ENCODE measurements at places on chromosomes 2 and 18.

- no peak for DNase-seq
Observed at GRCh38 chr2:239306274-239307220, 94.3 kb downstream of the HDAC4 start.

- DNase-seq: no peak
Observed at GRCh38 chr2:223247136-223247535, 195.1 kb downstream of the KCNE4 start.

DNA sequence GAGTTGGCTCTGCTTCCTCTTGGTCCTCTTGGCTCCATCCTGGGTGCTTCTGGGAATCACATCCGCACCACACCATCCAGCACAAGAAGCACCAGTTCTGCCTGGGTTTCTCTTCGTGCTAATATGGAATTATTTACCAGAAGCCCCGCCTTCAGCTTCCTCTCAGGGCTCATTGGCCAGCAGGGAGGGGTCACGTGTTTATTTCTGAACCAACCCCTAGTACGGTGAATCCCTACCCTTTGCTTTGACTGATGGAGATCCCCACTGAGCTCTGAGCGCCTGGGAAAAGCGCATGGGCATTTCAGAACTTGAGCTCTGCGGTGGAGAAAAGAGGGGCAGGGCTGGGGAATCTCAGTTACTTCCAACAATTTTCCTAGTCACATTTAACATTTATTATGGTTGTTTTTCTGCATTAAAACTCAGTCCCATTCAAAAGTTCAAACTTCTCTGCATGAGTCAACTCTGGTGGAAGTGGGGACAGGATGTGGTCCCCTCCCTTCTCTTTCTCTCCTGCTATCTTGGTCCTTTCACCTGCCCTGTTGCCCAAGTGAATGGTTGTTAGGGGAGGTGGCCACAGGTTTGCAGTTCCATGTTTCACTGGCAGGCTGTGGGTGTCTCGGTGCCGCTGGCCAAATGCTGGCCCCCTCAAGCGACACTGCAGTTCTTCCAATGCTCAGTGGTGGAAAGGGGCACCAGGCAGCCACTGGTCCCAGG lies 76.4 kb upstream of the TTC39C start:
- DNase-seq: no peak

DNA sequence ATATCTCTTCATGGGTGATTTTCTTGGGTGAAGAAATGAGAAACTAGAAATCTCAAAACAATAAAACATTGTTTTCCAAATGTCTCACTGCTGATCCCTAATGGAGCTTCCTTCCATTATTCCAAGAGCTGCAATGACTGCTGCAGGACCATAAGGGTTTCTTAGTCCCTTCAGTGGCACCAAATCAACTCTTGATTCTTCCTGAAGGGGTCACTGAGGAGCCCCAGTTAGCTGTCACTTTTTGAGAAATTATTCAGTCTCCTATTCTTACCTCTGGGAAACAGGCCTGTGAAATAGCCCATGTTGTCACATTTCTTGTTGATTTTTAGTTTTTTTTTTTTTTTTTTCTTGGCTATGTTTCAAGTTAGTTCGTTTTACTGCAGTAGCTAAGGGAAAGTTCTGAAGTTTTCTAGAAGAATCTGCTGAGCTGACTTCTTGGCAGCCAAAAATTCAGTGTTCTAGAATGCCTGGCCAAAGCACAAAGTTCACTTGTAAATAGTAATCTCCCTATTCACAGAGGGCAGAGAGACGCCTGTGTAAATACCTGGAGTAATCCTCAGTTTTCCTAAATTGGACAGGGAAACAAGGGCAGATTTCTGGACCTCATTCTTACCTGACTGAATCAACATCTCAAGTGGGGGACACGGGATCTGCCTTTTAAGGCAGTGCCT lies 480.0 kb downstream of the RIT2 start:
- DNase-seq: no peak

DNA sequence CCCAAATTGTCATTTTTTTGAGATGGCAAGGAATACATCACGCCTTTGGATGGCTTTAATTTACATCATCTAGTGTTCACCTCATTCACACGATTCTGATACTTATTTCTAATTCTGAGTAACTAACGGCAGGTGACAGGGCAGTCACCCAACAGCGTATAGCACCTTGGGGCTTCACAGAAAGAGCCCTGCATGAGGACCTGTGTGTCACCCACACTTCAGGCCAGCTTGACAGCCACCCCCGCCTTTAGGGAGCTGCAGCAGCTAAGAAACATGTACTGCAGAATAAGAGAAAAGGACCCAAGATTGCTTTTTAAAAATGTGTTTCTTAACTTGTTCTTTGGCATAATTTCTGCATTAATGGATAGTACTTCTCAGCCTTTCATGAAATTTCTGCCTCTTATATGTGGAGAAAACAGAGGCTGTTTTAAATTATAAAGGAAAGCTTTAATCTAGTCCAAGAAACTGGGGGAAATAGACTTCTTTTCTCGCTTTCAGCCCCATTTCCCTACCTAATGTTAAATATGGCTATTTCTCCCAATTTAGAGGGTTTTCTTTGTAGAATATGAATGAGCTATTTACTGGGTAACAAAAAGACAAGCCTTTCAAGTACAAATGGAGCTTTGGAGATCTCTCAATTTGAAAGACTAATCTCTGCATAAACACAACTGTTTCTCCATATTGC lies 245.1 kb downstream of the LDLRAD4 start:
- DNase-seq: no peak

DNA sequence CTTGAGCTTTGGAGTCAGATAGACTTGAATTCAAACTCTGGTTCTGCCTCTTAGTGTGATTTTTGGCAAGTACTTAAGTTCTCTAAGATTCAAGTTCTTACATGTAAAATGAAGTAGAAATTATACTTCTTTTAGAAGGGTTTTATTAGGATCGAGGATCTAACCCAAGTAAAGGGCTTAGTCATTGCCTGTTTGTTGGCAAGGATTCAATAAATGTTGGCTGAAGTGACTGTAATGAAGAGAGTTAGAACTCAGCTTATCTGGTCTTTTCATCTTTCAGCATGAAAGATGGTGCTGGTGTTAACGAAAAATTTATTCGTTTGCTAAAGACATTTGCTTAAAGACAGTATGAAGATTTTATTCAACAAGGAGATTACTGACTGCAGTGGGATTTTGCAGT lies 315.9 kb upstream of the THUMPD2 start:
- DNase-seq: no peak

DNA sequence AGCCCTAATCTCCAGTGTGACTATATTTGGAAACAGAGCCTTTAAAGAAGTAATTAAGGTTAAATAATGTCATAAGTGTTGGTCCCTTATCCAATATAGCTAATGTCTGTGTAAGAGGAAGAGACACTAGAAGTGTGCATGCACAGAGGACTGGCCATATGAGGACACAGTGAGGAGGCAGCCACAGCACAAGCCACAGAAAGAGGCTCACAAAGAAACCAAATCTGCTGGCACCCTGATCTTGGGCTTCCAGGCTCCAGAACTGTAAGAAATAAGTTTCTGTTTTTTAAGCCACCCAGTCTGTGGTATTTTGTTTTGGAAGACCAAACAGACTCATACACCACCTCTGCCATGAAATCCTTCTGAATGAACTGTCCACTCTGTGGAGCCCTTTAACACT lies 186.4 kb upstream of the SLC39A10 start:
- no peak for DNase-seq

- DNase-seq: no peak
Observed at GRCh38 chr18:48601343-48601742, 62.5 kb downstream of the CTIF start.

Measured in activated T-helper 1 cell treated with anti-CD3 and anti-CD28 coated beads, Interleukin-2, amount 50 U/mL, for 16 hours (primary cell).